Stimulated activated CD8-positive, alpha-beta memory T cell treated with anti-CD3 and anti-CD28 coated beads, Interleukin-7, amount 100 ng/mL, for 24 hours (primary cell): ENCODE measurements at places on chromosomes 7 and 10.

GRCh38 chr7:55087521-55087961, 68.7 kb downstream of the EGFR start:
- DNase-seq = no peak

DNA sequence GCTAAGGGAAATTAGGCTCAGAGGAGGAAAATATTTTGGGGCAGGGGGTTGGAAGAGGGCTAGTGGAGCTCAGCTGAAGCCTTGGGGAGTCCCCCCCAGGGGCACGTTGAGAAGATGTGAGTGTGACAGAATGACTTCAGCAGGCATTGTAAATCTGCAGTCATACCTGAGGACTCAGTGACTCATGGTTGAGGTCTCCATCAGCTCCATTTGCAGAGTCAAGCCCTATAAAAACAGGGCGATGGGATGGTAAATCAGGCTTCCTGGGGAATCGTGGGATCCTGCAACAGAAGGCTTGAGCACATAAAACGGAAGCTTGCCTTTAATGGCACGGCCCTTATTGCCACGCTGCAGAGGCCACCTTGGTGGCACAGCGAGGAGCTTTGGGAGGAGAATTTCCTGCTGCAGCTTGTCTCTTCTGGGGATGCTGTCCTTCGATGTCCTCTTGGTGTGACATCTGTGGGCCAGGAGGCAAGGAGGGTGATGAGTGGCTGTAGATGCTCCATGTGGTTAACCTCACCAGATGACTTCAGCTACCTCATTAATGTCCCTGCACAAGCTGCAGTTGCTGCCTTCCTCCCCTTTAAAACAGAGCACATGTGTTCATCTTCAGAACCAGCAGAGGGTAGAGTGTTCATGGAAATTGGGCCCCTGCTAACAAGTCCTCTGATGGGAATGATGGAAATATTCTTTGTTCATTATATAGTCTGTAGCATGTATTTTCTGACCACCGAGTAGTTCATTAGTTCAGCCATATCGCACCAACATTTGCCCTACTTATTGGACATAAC, 285.9 kb downstream of the LRMDA start:
- DNase-seq = no peak

DNA sequence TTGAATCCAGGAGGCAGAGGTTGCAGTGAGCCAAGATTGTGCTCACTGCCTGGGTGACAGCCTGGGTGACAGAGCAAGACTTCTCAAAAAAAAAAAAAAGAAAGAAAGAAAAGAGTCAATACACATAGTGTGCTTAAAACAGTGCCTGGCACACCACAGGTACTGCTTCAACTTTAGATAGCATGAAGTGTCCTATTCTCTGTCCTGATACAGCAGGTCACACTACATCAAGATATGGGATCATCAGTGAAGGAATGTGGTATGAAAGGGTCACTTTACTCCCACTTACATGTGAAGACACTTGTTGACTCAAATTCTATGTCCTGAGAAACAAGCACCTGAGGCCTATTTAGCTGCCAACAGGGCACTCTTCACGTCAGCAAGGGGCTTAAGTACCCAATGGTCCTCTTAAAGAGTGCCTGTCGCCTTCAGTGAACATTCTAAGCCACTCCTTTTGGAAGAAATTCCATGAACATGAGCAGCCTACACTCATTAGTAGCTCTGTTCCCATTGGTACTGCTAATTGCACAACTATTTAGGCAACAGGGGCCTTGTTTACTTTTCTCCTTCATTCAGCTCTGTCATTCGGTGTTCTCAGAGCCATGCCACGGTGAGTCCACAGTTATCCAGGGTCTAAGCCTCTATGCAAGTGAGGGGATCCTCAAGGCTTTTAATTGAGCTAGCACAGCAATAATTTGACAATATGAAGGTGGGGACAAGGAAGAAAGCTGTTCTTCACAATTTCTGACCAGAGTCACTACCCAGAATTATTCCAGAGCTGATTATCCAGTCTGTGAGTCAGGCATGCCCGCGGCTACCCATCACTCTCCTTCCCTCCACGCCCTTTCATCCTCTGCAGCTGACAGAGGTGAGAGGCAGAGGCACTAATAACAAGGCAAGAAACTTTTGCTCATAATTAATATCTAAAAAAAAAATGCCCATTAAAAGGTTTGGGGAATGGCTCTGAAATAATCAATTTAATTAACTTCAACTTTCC, 56.6 kb upstream of the PTN start:
- DNase-seq = no peak

- no peak for DNase-seq
Observed at GRCh38 chr7:17474724-17475344, 176.4 kb downstream of the AHR start.

DNA sequence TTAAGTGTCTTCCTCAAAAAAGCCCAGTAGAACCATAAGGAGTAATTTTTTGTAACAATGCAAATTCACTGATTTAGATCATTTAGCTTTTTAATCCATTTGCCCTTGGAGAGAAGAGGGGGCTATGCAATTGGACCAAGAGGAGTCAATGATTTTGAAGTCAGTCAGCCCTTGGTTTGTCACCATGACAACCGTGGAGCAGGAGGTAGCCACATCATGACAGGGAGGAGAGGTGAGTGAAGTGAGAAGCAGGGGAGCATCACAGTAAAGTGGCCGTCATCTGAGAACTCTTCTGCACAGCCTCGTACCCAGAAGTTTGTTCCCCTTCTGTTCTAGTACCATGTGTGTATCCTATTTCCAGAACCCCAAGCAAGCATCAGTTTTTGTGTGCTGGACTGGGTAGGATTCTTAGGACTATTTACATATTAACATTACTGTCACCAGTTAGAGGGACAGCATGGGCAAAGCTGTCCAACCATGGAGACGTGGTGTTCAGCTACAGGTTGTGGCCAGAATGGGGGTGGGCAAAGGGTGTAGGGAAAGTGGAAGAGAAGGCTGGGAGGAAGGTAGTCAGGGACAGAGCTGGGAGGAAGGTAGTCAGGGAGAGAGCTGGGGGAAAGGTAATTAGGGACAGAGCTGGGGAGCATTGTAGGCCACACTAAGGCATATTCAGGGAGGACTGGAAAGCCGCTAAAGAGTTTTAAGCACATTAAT, 13.1 kb downstream of the UBE3C start:
- no peak for DNase-seq

DNA sequence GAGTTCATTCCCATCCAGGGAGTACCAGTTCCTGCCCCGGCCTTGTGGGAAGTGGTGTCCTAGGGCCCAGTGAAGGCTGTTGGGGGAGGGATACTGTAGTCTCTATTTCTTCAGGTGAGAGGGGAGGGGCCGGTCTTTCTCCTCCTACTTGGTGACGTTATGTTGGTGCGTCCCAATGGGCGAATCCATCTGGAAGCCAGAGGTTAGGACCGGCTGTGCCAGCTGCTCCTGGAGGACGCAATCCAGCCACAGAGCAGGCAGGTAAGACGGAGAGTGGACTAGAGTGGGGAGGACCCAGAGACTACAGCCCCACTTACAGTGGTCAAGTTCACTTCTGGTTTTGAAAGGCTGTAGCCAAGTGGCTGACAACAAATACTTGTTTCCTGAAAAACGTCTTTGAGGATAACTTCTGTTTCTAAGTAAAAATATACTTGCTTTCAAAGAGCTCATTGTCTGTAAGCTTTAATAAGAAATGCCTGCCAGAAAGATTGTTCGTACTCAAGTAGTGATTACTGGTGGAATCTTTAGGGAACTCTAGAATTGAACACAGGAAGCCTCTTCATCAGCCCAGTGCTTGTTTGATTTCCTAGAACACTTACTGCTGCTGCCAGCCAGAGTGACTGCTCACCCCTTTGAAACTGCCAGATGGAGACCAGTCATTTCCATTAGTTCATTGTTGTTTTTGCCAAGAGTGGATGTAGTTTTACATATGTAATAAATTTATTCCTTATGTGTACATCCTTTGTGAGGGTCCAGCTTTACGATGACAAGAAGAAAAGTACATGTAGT, 25.4 kb downstream of the RBM33 start:
- DNase-seq = no peak

GRCh38 chr7:41183741-41184140, 519.1 kb downstream of the INHBA start:
- DNase-seq = no peak

DNA sequence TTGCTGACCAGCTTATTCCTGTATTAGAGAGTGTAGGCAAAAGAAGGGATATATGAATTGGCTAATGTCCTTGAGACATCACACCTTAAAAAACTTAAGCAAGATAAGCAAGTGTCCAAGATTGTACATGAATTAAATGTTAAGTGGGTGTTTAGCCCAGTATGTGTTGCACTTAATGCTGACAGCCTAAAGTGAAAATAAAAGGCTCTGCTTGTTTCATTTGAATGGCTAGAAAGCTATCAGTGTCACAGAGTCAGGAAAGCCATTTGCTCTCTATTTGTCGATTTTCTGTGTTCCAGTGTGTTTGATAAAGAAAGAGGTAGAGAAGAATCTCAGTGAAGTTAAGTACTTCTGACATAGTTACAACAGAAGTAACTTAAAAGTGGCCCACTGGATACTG, 744.9 kb downstream of the ANKRD7 start:
- DNase-seq = no peak

GRCh38 chr7:50211130-50212015, 93.1 kb upstream of the IKZF1 start:
- no peak for DNase-seq

- DNase-seq = no peak
Observed at GRCh38 chr10:68727146-68727545, 6.1 kb downstream of the CCAR1 start.

GRCh38 chr7:83032195-83032594, 130.5 kb downstream of the PCLO start:
- DNase-seq = no peak

DNA sequence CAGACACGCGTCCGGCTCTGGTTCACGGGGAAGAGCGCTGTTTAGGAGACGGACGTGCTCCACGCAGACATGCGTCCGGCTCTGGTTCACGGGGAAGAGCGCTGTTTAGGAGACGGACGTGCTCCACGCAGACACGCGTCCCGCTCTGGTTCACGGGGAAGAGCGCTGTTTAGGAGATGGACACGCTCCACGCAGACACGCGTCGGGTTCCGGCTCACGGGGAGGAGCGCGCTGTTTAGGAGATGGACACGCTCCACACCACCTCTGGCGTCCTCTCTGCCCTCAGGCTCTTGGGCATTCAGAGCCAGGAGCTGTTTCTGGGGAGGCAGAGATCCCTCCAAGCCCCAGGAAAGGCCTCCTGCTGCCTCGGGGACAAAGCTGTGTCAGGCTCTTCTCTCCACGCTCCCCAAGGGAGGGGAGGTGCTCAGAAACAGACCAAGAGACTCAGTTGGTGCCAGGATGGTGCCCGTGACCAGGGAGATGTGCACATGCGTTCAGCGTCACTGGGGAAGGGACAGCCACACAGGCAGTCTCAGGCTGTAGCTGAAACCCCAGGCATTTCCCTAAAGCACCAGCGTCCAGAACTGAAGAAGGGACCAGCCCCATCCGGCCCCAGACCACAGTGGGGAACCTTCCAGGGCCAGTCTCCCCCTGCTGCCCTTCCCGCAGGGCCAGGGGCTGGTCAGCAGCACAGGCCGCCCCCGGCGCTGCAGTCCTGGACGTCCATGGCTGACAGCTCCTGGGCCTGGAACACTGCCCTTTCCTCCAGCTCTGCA, 175.6 kb downstream of the ELFN1 start:
- no peak for DNase-seq

GRCh38 chr7:16531707-16532106, 5.1 kb downstream of the LRRC72 start:
- DNase-seq = no peak

DNA sequence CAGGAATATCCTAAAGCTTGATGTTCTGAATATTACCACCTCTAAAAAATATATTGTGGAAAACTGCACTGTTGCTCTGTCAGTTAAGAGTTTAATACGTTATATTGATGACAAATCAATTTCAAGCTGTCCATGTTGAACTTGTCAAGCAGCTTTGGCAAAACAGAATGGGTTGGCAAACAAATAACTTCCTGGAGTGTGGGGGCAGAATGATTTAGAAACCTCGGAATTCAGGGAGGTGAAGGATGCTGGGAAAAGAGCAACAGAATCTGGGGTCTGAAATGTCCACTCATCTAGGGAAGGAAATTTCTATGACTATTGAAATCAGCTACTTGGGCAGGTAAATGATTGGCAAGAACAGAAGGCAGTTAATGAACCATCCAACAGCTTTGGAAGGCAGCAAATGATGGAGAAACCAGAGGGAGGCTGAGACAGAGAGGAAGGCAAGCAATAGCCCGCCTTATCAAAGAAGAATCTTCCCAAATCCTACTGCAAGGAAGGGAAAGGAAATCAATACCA, 95.1 kb upstream of the PALS2 start:
- DNase-seq = no peak

DNA sequence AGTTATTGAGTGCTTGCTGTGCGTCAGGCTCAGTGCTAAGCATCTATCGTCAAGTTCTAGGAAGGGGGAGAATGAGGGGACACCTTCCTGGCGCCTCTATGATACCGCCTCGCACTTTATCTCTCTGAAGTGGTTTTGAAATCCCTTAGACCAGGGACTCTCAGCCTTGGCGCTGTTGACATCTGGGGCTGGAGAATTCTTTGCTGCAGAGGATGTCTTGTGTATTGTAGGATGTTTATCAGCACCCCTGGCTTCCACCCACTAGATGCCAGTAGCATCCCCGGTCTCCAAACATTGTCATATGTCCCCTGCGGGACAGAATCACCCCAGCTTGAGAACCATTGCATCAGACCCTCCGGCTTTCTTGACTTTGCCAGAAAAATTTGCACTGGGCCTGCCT, 285.5 kb downstream of the CCDC3 start:
- no peak for DNase-seq

- no peak for DNase-seq
Observed at GRCh38 chr10:119896061-119896655, 3.6 kb downstream of the SEC23IP start.

DNA sequence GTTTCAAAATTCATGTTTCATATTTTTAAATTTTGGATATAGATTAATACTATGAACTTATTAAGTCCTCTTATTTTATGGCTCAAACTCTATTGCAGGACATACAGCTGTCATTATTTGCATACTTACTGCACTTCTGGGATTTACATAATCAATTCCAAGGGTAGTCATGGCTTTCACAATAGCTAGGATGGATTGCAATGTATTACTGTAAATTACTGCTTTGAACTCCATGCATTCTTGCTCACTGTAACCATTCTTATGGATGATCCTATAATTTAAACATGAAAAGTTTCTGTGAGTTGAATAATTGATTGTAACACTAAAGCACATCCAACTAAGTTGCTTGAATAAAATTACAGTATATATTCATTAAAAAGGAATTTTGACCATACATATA, 23.5 kb downstream of the GNAT3 start:
- no peak for DNase-seq

DNA sequence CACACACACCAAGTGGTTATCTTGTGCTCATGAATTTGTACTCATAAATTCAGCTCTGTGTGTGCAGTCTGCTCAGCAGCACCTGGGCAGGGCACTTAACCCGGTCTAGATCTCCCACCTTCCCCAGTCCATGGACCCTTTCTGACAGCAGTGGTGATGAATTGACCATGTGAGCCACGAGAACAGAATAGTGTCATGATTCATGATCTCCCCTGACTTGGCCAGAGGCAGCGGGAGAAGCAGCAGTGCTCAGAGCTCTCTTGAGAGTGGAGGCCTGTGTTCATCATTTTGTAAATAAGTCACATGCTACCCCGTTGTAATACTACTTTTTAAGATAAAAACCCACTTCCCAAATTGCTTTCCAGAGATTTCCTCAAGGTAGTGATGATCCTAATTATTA, 74.2 kb downstream of the GALNT17 start:
- DNase-seq = no peak
